LNCaP clone FGC (cell line): ENCODE measurements at places on chromosomes 13 and 19.

DNA sequence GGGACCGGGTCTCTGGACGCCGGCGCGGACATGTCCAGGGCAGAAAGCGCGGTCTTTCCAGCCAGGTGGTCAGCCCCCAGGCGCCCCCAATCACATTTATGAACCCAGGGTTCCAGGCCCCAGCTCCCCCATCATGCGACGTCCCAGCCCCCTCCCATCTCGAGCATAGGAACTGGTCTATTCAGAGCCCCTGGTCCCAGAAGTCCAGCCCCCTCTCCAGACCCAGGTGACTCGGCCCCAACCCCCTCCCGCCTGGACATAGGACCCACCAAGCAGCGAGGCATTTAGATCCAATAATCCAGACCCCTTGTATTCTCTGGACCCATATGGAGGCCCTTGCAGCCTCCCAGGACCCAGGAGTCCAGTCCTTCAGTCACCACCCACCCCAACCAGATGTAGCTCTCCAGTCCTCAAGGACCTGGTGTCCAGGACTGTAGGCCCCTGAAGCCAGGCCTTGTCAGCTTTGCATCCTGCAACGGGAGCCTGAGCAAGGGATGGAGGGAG lies 501 bp downstream of the APLP1 start:
- DNase-seq, result no peak

GRCh38 chr13:106996867-106997618 lies 429.1 kb upstream of the ARGLU1 start:
- DNase-seq, result peak; percentile 85

DNA sequence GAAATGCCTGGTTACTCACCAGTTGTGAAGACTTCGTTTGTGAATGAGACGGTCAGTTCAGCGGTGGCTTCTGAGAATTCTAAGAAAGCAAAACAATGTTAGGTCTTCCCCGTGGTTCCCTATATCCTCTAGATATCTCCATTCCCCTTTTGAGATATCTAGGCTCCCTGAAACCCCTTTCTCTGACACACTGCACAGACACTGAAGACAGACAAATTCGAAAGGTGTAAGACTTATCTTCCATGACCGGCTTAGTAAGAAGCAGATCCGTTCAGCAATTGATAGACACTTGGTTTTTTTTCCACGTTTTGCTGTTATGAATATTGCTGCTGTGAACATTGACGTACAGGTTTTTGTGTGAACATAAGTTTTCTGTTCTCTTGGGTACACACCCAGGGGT lies 19.4 kb downstream of the GP6 start:
- DNase-seq, result no peak

DNA sequence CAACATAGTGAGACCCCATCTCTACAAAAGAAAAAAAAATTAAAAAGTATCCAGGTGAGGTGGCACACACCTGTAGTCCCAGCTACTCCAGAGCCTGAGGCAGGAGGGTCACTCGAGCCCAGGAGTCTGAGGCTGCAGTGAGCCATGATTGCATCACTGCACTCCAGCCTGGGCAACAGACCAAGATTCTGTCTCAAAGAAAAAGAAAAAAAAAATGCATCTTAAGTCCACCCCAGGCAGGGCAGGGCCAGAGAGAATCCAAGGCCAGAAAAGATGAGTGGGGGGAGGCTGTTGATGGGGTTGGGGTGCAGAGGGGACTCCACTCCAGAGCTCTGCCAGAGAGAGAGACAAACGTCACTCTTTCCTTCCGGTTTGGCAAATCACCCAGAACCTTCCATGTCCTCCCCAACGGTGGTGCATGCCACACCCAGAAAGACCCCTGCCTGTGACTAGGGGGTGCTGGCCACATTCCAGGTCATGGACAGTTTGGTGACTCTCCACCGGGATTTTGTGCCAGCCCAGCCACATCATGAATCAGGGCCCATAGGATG lies 431 bp downstream of the FUT3 start:
- DNase-seq, result peak; percentile 4

GRCh38 chr19:3712663-3713611 lies 4.8 kb downstream of the TJP3 start:
- no peak for DNase-seq

- DNase-seq, result no peak
Measured at GRCh38 chr19:48507911-48508439, 3.7 kb downstream of the LMTK3 start.

GRCh38 chr13:79658333-79658975 lies 177.5 kb downstream of the NDFIP2 start:
- no peak for DNase-seq

DNA sequence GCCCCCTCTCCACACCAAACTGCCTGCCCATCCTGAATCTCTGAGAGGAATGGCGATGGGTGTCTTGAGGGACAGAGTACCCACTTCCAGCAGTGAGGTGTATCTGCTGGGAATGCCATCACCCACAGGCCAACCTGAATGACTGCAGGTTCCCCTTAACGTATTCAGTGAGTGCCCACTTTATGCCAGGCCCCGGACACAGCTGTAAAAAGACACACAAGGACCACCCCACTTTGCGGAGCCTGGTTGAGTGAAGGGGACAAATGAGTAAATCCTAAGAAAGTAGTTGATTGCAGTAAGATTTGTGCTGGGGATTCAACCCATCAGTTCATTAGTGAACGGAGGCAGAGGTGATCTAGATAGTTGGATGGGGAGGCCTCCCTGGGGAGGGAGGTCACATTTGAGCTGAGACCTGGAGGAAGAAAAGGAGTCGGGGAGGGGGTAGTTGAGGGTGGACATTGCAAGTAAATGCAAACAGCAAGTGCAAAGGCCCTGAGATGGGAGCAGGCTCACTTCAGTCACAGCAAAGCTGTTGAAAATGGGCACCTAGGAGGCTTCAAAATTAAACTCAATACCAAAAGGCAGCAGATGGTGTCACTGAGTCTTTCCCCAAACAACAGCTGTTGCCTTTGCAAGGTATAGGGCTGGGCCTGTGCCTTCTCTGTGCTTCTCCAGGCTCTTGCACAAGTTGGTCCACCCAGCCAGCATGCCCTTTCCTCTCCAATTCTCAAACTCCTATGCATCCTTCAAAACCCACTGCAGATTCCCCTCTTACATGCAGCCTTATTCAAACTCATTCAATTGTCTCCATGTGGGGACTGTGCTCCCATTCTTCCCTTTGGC lies 4.3 kb downstream of the GDF15 start:
- DNase-seq, result no peak

GRCh38 chr19:46963093-46963734 lies 56.4 kb upstream of the NPAS1 start:
- DNase-seq, result no peak

DNA sequence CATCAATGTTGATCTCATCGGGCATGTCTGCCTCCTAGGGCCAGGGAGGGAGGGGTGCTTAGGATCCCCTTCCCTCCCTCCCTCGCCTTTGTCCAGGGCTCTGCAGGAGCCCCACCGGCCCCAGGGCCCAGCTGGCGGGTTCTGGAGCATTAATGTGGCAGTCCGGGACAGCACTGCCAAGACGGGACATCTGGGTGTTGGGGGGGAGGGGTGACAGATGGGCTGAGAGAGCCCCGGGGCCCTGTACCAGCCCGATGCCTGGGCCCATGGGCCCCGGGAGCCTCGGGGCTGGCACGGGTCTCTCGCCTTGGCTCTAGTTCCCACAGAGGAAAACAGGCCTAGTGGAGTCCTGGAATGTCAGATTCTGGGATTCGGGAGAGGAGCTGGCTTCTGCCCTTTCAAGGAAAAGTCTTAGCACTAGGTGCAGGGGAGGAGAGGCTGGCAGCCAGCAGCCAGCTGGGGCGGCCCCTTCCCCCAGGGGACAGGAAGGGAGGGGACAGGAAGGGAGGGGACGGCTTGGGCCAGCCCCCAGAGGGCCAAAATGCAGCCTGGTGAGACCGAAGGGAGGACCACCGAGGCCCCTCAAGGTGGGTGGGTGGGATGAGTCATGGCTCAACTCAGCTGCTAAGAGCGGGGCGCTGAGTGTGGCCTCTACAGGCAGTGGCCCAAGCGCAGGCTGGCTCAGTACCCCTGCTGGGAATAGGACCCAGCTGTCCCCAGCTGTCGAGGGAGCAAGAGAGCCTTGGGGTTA lies 3.1 kb downstream of the PPP1R14A start:
- no peak for DNase-seq

DNA sequence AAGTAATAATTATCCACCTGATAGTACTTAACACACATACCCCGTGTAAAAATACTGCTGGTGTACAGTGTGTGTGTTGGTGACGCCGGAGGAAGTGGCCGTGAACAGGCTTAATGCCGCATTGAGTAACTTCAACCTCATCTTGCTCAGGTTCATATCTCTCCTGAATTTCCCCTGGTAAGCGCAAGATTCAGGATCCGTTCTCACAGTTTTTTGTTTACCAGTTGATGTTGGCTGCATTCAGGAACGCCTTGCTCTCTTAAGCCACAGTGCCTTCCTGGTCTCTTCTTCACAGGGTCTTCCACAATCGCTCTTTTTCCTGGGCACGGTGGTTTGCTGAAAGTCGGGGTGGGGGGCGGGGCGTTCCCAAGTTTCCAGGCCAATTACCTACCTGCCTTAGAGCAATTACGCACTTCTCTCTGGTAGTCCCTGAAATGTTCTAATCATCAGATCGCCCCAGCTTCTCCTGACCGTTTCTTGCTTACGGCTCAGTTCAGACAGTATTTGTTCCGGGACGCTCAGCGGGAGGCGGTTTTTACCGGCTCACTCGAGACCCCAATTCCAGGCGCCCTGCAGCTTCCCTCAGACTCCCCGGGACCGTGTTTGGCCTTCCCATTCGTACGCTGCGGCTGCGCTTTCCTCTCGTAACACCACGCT lies 706 bp upstream of the DNAJC3 start:
- no peak for DNase-seq

GRCh38 chr13:45341799-45342500 lies 967 bp upstream of the TPT1 start:
- DNase-seq, result no peak

GRCh38 chr19:53782698-53783097 lies 41.4 kb downstream of the NLRP12 start:
- no peak for DNase-seq

DNA sequence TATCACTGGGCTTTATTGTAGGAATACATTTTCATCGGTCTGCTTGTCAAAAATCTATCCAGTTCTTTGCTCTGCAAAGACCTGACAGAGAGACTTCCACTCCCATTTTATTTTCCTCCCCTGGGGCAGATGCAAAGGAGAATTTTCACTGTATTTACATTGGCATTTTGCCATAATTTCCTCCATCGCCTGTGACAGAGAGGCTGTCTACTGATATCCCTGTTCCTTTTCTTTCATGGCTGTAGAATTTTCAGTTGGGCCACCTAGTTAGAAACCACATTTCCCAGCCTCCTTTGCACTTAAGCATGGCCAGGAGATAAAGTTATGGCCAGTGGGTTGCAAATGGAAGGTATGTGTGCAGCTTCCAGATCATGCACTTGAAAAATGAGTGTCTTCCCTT lies 89.3 kb downstream of the NUFIP1 start:
- DNase-seq, result no peak

GRCh38 chr13:77001540-77001939 lies 9.7 kb downstream of the CLN5 start:
- DNase-seq, result no peak

GRCh38 chr19:768424-768823 lies 17.5 kb downstream of the MISP start:
- DNase-seq, result no peak

- DNase-seq, result no peak
Measured at GRCh38 chr19:5251096-5252065, 89.2 kb downstream of the PTPRS start.

GRCh38 chr19:45817010-45817724 lies 2.1 kb upstream of the RSPH6A start:
- peak; percentile 58 for DNase-seq

GRCh38 chr13:42707586-42707985 lies 73.8 kb upstream of the FAM216B start:
- no peak for DNase-seq

GRCh38 chr13:51971520-51972426 lies 39.5 kb downstream of the ATP7B start:
- DNase-seq, result no peak

DNA sequence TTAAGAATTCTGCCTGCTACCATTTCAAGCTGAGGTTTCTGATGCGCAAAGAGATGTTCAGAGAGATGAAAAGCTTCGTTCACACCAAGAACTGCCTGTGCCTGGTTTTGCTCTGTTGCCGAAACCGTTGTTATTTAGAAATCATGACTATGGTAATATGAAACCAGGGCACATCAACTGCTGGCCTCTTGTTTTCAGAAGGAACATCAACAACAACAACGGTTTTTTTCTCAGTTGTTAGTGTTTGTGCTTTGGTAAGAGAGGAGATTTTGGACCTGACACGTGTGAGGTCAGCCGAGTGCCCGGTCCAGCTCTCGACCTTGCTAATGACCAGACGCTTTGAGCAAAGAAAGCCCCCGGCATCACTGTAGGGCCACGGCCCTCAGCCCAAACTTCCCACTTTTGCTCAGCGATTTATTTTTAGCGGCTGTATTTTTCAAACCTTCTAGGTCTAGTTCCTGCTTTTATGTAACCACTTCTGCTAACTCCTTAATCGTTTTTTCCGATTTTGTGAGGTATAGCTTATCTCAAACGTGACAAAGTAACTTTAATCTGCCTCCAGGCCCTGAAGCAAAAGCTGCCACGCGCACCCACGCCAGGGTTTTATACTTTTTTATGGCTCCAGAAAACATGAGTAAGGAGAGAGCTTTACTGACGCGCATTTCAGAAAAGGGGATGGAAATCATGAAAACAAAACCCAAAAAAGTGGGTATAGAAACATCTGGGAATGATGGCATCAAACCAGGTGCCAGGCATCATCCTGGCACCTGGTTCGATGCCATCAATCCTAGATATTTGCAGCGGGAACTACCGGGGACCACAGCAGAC lies 42.0 kb downstream of the KLF2 start:
- no peak for DNase-seq
